Activated B cell treated with CpG ODN at 0.5 μM for 24 hours (primary cell): ENCODE measurements at places on chromosomes 11 and 22.

GRCh38 chr11:35041070-35041554, 97.9 kb upstream of the CD44 start:
- no peak for DNase-seq

GRCh38 chr11:33716243-33716642, 15.6 kb upstream of the C11orf91 start:
- DNase-seq = no peak

- DNase-seq = no peak
These were observed 16.3 kb upstream of the GPR83 start for GRCh38 chr11:94417386-94417987.

GRCh38 chr11:115185507-115185906, 318.7 kb downstream of the CADM1 start:
- DNase-seq = no peak

DNA sequence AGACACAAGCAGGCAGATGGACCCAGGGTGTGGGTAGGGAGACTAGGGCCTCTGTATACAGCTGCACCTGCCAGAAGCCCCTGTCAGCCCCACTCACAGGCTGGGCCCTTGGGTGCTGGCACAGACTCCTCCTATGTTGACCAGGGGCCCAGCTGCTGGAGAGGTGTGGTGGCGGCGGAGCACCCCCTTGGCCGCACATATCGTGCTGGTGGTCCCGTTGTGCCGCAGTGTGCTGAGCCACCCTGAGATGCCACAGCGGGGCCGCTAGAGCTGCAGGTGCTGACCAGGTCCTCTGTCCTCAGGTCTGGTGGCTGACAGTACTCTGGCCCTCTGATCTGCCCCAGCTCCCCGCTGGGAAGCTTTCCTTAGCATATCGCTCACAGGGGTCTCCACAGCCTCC, 30.2 kb upstream of the B3GAT1 start:
- no peak for DNase-seq
